ENCODE measurements at places on chromosomes 2 and 18. TPM values are rescaled to one million over a fixed set of nuclear protein-coding genes. Genes with fewer than 3 reads are reported as not detected.

The TRIB2 gene
- 0.19 TPM for total RNA-seq

The ZNF514 gene
- 7.5 TPM for total RNA-seq

The TGIF1 gene
- 126 TPM for total RNA-seq

The LIPG gene
- 0.10 TPM for total RNA-seq

The RGPD8 gene
- total RNA-seq = 4.2 TPM

The DARS1 gene
- total RNA-seq = 69.0 TPM

The CHN1 gene
- 18.6 TPM for total RNA-seq

The CAPN13 gene
- 0.10 TPM for total RNA-seq

The DHRS9 gene
- 3.5 TPM for total RNA-seq

The NOL4 gene
- not detected for total RNA-seq

The STK16 gene
- 30.1 TPM for total RNA-seq

The KATNAL2 gene
- 0.75 TPM for total RNA-seq

The SLC19A3 gene
- 3.4 TPM for total RNA-seq

The MYO1B gene
- 82.7 TPM for total RNA-seq

The CD8A gene
- total RNA-seq = 0.34 TPM

The ALKAL2 gene
- total RNA-seq = not detected

The TMEM169 gene
- 0.85 TPM for total RNA-seq

The KCNJ3 gene
- not detected for total RNA-seq

The DSC2 gene
- 1.5 TPM for total RNA-seq

The COLEC11 gene
- total RNA-seq = 0.62 TPM

The WNT10A gene
- total RNA-seq = not detected

The SATB2 gene
- 3.9 TPM for total RNA-seq

The BUB1 gene
- 50.6 TPM for total RNA-seq

The FLACC1 gene
- total RNA-seq = not detected

The INO80C gene
- 20.8 TPM for total RNA-seq

The UPP2 gene
- not detected for total RNA-seq

The CDH19 gene
- total RNA-seq = 2.1 TPM

The OTOS gene
- not detected for total RNA-seq

The IL36RN gene
- total RNA-seq = 0.13 TPM

The PARD6G gene
- total RNA-seq = 1.8 TPM

The CACNB4 gene
- 0.10 TPM for total RNA-seq

The PPP4R1 gene
- total RNA-seq = 39.7 TPM

The CPO gene
- not detected for total RNA-seq

The BCL2 gene
- total RNA-seq = 0.79 TPM

The PDCL3 gene
- total RNA-seq = 36.4 TPM

The SLC5A7 gene
- total RNA-seq = not detected

The SCYGR4 gene
- not detected for total RNA-seq

The SGPP2 gene
- total RNA-seq = 0.20 TPM

The TTC27 gene
- 28.6 TPM for total RNA-seq

The ZC3H15 gene
- 93.7 TPM for total RNA-seq
